ENCODE measurements at places on chromosomes 2 and 18.

DNA sequence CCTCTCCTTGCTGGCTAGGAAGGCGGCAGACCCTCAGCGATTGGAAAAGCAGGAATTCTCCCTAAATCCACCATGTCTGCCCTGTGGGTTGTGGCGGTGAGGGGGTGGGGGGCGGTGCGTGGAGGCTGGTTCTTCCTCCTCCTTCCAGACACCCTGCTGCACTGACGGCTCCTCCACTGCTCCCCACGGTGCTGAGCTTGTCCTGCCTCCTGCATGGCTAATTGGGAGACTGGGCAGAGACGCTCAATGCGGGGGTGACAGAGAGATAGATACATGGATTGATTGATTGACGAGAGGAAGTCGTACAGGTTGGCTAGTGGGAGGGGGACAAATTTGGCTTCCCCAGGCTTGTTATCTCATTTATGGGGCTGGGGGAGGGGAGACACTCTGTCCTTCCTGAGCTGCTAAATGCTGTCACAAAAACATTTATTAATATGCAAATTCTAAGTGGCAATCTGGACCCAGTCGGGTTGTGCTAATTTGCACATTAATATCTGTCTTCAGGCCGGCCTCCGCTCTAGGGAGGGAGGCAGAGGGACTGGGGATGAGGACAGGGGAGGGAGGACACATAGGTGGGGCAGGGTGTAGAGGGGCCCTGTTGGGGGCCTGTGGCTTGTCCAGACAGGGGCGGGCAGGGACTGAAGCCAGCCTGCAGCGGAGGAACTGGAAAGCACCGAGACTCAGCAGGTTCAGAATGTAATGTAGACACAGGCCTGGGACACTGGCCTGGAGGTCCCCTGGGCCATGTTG, 181.6 kb downstream of the CELF4 start:
- DNase-seq = no peak

DNA sequence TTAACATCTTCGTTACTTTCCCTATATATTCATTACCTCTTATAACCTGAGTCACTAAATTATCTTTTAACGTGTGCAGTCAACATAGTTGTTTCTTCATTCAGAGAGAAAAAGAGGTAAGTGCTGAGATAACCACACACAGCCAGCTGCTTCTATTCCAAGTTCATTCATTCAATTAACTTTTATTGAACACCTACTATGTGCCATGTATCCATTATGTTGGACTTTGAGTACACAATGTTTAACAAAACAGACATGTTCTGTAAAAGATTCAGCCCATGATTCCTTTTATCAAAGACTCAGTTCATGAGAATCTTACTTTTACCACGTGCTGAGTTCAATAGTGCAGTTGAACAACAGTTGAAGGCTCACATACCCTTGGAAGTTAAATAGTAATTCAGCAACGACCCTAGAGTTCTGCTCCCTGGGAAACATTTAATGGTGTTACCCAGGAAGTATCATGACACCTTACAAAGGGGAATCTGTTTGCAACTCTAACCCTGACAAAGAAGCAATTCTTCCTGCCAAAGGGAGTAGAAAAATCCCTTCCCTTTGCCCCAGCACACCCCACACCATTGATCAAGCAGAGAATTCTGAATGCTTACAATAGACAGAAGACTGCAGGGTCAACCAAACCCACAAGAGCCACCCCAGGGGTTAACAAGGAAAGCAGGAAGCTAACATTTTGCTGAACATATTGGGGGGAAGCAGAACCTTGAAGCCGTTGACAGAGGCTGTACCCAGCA, 595.8 kb downstream of the STK39 start:
- no peak for DNase-seq

DNA sequence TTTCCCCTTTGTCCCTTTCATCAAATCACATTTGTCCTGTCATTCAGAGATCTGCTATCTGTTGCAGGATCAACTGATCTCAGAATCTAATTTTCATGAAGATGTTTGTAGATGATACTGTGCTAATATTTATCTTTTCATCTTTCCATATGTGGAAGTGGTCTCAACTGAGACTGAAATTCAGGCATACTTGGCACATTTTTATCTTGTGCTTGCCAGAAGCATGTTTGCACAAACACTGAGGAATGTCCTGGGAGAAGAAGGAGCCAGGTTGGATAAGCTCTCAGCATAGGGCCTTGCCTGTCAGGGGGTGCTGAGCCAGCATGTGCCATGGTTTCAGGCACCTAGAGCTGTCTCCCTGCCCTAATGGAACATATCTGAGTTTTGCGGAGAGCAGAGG, 24.5 kb upstream of the MMADHC start:
- no peak for DNase-seq

GRCh38 chr2:48334180-48334579, 195.8 kb upstream of the STON1 start:
- DNase-seq = no peak

DNA sequence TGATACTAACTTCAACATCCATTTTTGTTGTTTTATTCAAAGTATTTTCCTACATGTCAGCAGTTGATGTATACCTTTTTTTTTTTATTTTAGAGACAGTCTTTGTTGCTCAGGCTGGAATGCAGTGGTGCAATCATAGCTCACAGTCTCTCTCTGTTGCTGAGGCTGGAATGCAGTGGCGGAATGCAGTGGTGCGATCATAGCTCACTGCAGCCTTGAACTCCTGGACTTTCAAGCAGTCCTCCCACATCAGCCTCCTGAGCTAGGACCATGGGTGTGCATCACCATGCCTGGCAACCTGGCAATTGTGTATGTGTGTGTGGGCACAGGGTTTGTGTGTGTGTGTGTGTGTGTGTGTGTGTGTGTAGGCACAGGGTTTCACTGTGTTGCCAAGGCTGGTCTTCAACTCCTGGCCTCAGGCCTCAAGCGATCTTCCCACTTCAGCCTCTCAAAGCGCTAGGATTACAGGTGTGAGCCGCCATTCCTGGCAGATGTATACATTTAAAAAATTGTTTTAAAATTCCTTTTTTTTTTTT, 24.8 kb downstream of the SANBR start:
- no peak for DNase-seq

DNA sequence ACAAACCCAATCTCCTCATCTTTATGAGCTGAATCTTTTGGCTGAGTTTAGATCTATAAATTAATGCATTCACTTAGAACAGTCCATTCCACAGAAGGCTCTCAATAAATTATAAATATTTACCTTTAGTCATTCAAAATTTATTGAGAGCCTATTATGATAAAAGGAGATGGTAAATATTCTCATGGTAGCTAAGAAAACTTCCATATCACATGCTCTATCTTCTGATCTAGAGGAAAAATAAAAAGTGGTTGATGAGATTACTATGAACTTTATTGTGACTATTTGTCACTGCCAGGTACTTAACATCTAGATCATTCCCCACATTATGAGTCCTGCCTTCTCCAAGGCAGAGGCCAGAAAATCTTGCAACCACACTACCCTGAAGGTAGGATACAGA, 62.4 kb downstream of the L3MBTL4 start:
- no peak for DNase-seq

GRCh38 chr2:10331027-10331701, 28.5 kb downstream of the HPCAL1 start:
- DNase-seq = peak; percentile 34

Data from stimulated activated CD8-positive, alpha-beta memory T cell treated with anti-CD3 and anti-CD28 coated beads, Interleukin-4, amount 100 ng/mL, for 1 hour (primary cell).